ENCODE measurements at places on chromosomes 4 and X.

GRCh38 chr4:177974461-177974860 lies 532.2 kb upstream of the AGA start:
- DNase-seq, result no peak

DNA sequence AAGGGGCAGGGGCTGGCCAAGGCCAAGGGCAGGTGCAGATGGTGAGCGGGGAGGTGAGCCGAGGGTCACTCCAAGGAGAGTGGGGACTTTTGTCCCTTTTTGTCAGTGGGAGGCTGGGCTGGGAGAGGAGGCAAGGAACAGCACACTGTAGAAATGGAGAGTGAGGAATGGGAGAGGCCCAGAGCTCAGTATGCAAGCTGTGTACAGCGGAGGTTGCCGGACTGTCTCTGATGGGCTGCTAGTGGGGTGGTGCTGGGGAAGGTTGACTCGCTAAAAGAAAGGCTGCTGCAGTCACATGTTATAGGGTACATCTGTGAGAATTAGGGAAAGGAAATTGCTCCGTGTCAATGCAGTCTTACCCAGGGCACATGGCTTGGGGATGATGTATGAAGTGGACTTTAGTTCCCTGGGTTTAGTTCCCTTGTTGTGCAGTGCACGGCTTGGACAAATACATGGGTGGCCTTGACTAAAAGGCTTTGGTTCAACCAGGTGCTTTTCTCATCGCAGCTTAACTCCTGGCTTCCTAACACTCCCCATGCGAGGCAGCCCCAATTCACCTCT lies 57.1 kb upstream of the STX18 start:
- no peak for DNase-seq

GRCh38 chrX:120697053-120697452 lies 67.2 kb upstream of the C1GALT1C1 start:
- DNase-seq, result no peak

DNA sequence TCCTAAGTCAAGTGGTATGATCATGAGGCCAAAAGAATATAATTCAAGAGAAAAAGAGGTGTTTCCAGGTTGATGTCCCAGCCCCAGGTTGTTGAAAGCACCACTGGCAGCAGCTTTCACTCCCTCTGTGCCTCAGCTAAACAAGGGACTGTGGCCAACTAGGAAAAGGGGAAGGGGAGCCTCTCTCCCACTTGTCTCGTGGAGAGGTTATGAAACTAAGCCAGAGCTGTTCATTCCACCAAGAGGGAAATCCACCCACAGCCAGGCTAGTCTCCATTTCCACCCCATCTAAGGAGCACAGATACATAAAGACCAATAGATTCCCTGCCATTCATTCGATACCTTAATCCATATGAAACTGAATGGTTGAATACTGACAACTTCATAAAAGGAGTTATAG lies 8.1 kb downstream of the ANXA5 start:
- no peak for DNase-seq

- no peak for DNase-seq
Observed at GRCh38 chrX:105744291-105744690, 78.0 kb upstream of the NRK start.

- DNase-seq, result no peak
Observed at GRCh38 chr4:179278647-179279046, 1836.4 kb upstream of the AGA start.
